ENCODE measurements at places on chromosomes 2 and 18.

DNA sequence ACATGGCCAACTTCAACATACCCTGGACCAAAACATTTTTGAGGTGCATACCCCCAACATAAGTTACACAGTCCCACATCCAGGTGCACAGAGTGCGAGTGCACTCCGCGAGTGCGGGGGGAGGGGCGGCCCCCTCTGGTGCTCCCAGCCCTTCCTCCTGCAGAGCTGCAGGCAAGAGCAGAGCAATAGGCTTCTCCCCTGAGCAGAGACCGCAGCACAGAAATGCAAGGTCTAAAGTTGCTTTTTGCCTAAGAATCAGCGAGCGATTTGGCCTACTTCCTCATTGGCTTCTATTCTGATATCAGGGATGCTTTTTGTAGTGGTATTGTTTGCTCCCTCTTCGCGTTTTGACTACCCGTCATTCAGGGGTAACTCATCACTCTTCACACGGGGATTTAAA lies 40.6 kb downstream of the BOLA3 start:
- no peak for DNase-seq

- DNase-seq: no peak
These were observed 218.1 kb downstream of the ZNF521 start for GRCh38 chr18:25133879-25134278.

GRCh38 chr2:166494140-166494624 lies at the start of gene SCN7A:
SCN7A (minus strand) TSS chr2:166494249; CDS start chr2:166477696, 16,553 bp downstream.
- no peak for DNase-seq

GRCh38 chr18:35905436-35905835 lies 67.0 kb upstream of the RMP24 start:
- DNase-seq: no peak

DNA sequence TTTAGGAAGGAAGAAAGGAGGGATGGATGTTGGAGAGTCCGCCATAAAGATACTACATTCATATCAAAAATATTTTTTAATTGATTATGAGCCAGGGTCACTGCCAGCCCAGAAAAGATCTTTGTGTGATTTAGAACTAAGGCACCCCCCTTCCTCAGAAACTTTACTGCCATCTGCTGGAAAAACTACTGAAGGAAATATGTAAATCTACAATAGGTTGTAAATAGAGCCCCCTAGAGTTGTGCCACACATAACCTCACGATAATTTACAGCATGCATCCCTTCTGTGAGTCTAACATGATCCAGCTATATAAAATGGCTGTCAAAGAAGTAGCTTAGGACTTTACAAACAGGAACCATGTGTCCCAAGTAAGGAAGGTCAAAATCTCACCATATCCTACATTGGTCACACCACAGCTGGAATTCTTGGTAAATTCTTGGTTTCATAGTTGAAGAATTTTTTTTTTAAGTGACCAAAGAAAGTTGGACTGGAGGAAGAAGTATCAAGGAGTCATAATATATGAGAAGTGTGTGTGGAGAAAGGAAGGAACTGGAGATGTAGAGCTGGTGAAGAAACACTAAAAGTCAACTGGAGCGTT lies 152.5 kb downstream of the CYP26B1 start:
- no peak for DNase-seq

DNA sequence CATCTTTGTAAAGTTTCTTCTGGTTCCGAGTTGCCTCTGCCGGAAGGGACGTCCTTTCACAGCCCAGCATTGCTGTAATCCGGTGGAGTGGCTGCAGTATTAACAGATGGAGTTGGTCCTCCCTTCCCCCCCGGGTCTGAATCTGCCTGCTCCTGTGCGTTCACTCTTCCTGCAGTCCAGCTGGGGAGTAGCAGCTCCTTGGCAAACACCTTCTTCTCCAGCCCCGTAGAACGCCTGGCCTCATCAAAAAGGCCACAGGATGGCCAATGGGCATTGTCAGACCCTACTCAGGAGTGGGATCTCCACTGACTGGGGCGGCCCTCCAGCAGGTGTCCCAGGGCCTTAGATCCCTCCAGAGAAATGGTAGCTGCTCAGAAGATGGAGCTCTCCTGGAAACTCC lies 234.0 kb downstream of the FAM210A start:
- DNase-seq: no peak

GRCh38 chr2:133457861-133458260 lies 110.4 kb downstream of the NCKAP5 start:
- no peak for DNase-seq

GRCh38 chr18:54626779-54627178 lies 35.7 kb downstream of the DYNAP start:
- no peak for DNase-seq

DNA sequence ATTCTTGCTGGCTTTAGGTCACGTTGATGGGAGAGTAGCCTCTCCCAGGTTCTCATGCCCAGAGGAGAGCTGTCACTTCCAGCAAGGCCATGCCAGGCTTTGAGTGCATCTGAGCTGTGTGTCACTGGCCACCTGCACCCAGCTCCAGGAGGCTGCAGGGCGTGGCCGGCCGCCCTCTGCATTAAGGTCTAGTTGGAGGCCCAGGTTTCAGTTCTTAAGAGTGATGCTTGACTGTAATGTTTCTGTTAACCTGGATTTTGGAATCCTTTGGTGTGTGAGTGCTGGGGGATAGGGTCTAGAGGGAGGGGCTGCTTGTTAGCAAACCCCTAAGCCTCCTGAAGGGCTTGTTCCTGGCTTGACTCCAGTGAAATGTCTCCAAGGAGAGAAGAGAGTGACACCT lies 140.1 kb downstream of the ACOXL start:
- no peak for DNase-seq

- no peak for DNase-seq
These were observed 43.7 kb upstream of the RIT2 start for GRCh38 chr18:43159086-43159770.

GRCh38 chr2:158914731-158915130 lies 53.7 kb upstream of the TANC1 start:
- no peak for DNase-seq

DNA sequence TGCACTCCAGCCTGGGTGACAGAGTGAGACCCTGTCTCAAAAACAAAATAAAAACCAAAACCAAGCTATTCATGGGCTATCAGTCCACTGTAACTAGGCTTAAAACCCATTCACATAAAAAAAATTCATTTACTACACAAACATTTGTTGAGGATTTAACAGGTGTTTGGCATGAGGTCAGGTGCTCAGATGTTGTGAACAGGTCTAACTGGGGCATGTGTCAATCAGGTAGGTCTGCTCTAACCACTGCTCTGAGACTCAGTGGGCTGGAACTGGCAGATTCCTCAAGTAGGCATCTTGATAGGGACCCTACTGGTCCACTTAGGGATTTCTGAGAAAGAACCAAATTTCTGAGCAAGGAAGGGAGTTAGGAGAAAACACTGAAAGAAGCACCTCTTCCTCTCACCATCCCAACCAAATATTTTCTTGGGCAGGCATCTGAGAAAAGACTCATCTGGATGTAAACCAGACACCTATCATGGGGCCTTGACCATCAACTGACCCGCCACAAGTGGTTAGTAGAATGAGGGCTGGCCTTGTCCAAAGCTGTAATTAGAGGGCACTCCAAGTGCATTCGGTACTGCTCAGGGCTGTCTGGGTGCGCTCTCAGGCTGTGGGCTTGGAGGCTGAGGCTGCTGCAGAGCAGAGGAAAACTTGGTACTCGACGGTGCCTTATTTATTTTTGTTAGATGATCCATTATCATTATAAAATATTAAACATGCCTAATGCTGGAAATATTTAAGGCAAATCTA lies 33.9 kb downstream of the WIPF1 start:
- DNase-seq: peak; percentile 45

- no peak for DNase-seq
These were observed 9.0 kb downstream of the SNORC start for GRCh38 chr2:232878855-232879617.

GRCh38 chr2:14756981-14757657 lies 124.6 kb downstream of the LRATD1 start:
- no peak for DNase-seq

- DNase-seq: no peak
These were observed 159.6 kb downstream of the SLC8A1 start for GRCh38 chr2:40292291-40292690.

DNA sequence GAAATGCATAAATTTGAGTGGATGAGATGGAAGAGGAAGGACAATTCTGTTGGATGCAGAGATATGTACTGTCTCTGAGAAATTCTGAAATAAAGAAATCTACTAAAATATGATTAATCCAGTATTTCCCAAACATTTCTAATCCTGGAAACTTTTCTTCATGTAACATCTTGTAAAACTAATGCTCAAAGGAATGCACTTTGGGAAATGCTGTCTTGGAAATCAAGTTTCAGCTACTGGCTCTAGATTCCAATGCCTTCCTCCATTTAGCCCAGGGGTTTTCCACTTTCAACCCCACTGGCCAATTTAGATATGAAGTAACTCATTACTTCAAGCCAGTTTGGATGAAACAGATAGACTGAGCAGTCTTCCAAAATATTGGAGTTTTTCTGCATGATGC lies 355.1 kb downstream of the TXNL1 start:
- DNase-seq: no peak

DNA sequence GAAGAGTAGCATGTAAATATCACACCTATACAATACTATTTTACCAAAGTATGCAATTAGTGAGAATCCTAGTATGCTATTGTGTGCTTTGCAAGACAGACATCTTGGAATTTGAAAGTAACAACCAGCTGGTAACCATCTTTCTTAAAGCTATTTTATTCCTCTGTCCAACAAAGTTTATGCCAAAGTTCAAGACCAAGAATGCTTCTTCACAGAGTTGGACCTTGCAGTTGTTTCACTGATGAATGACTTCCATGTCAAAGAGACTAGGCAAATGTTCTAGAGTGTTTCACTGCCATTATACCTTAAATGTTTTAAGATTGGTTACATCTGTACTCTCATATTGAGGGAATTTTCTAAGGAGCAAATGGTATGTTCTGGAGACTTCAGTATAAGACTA lies 215.2 kb upstream of the CRIM1 start:
- DNase-seq: no peak

DNA sequence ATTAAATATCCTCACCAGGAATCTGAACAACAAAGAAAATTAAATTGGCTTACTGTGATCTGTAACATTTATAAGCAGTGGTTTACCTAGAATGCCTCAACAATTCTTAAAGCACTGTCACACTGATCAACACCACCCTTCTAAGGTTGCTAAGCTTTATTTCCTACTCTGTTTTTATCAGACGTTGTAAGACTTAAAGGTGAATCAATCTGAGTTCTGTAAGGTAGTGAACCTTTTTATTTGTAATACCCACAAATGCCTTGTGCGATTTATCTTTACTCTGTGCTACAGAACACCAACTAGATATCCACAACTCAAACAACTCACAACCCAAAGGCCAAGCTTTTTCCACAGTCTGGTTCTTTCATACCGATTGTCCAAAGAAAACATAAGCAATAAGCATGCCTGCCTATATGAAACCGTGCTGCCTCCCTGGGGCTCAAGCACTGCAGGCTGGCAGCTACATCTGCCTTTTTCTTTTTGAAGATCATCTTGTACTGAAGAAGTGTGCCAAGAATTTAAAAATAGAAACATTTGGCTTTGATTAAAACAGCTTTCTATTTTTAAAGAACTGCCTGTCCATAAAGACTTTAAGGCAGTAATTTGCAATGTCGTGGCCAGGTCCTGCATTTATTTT lies 490.7 kb downstream of the NUP35 start:
- no peak for DNase-seq

- no peak for DNase-seq
These were observed 499.7 kb upstream of the KLHL29 start for GRCh38 chr2:22885245-22885644.

GRCh38 chr2:169705927-169706326 lies 11.7 kb downstream of the PHOSPHO2 start:
- DNase-seq: no peak

DNA sequence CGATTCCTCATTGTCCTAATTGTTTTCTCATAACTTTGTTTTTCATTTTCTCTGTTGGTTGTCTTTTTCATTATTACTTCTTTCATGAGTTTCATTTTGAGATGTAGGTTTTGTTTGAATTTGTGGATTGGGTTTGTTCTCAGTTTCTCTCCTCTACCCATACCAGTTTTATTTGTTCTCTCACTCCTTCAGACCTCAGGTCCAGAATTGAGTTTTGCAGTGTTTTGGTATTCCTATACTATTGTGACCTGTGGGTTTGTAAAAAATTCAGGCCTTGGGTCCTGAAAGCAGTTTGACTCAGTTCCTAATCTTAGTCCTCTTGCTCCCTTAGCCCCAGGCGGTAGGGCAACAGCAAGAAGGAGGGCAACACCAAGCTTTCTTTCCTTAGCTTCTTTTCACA lies 28.3 kb upstream of the UBE2E3 start:
- DNase-seq: no peak

- no peak for DNase-seq
These were observed 239.4 kb upstream of the LYPD1 start for GRCh38 chr2:132909427-132909826.

- no peak for DNase-seq
These were observed 29.7 kb downstream of the NOL10 start for GRCh38 chr2:10659898-10660568.

- no peak for DNase-seq
These were observed 18.3 kb downstream of the LIMS1 start for GRCh38 chr2:108552566-108552965.

DNA sequence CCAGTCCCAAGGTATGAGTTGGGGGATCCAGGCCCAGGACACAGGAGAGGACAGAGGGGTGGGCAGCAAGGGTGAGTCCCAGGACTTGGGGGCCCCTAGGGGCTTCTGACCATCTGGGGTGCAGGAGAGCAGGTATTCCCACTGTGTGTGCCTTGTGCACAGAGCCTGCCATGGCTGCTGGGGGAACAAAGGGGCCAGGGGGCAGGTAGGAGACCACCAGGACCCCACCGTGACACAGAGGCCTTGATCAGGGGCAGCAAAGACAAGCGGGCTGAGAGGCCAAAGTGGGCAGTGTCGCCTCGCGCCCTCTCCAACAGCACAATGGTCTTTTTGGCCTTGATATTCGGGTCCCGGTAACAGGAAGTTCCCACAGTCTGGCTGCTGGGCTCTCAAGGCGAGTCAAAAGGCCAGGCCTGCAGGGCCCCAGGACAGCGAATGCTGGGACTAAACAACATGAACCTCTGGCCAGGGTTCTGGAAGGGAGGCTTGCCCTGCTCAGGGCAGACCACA lies 12.3 kb upstream of the GPR17 start:
- no peak for DNase-seq

- DNase-seq: no peak
These were observed 35.4 kb downstream of the MBP start for GRCh38 chr18:77096936-77097886.

DNA sequence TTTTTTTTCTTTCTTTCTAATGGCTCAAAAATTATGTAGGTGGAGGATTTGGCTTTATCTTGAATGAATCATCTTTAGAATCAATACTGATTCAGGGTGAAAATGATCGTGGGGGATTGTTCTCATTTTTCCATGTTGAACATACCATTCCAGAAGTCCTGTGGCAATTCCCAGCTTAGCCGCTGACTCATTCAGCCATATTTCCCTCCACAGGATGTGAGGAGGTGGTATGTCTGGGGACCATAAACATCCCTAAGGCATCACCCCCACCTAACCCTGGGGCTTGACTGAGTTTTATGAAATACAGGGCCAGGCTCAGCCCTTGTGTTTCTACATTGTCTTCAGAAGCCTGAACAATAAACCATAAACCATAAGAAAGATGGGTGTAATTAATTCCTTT lies 92.7 kb upstream of the FN1 start:
- no peak for DNase-seq

All from LNCaP clone FGC (cell line).